A549 treated with ZK216348 at 1 μM for 4 hours (cell line): ENCODE measurements at places on chromosomes 1 and 21. TPM values are rescaled to one million over a fixed set of nuclear protein-coding genes. Genes with fewer than 3 reads are reported as not detected.

Gene PDC
- total RNA-seq: not detected in 5 replicates

Gene NLRP3
- not detected in 5 replicates for total RNA-seq

Gene CDC42BPA
- total RNA-seq: 7.9 to 11.1 TPM (median 11.0 TPM) in 5 replicates

Gene IFI44L
- total RNA-seq: 0.02 to 0.05 TPM in 2 of 5 replicates, not detected in the others

Gene TMEM240
- total RNA-seq: 0.37 to 0.68 TPM (median 0.48 TPM) in 4 of 5 replicates, not detected in the other
